ENCODE measurements at places on chromosomes 4 and X.

DNA sequence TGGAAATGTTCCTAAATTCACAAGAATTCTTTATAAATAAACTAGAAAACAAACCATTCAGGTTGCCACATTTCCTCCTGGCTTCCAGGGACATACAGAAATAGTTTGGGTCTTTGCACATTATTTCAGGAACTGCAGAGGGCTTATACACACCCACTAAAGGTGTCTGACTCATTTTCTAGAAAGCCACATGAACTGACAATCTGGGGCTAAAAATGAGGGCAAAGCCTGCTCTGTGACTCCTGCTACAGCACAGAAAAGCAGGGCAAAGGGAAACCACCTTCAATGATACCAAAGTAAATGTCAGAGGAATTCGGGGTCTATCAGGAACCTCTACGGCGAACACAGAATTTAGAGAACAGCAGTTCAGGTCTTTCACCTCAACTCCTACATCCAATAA, 112.2 kb upstream of the MAP3K15 start:
- no peak for DNase-seq

DNA sequence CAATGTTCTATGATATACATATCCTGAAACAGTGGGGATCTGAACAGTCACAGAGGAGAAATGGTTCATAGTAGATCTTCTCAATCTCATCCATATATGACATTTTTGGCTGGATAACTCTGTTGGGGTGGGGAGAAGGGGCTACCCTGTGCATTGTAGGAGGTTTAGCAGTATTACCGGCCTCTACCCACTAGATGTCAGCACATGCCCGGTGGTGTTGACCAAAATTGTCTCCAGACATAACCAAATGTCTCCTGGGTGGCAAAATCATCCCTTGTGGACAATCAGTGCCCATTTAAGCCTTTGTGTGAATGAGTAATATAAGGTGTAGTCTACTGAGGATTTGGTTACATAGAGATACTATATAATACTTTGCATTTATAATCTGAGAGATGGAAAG, 89.9 kb downstream of the PLS3 start:
- no peak for DNase-seq

DNA sequence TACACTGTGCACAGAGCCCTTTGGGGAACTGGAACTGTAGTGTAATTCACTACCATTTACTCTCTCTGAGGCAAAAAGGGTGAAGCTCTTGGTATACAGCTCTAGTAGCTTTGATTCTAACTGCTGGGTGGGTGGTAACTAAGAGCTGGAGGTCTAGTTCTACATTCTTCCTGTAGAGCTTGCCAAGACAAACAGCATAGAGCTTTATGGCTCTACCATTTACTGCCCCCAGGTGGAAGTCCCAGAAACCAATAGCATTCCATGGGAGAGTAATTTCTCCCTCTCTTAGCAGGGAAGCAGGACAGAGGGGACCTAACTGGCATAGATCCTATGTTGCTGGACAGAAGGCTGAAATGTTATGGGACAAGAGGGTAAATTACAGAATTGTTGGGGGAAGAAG, 26.7 kb downstream of the HDAC8 start:
- DNase-seq: no peak

DNA sequence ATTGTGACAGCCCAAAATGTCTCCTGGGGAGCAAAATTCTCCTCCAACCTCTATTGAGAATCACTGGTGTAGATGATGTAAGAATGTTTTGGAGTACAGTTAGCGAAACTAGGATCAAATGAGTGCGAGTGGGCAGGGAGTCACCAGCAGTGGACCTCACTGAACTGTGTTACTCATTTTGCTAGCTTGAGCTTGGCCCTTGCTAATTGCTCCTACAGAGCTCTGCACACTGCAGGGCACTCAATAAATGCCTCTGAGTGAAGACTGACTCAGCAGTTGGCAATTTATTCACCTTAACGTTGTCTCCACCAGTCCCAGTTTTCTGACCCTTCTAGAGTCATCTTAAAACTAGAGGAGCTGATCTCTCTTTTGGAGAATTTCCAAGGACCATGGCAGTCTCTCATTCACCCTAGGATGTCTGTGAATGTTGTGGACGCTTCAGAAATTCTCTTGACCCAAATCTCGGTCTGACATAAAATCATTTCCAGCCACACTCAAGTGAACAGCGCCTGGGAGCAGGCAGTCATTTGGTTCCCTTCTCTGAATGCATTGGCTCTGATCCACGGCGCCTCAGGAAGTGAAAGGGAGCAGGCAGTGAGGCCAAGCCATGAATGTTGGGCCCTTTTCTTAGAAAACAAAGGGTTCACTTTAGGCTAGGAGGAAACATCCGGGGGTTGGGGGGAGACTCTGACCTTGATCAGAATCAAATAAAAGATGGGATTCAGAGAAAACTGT, 148.1 kb downstream of the NWD2 start:
- no peak for DNase-seq

DNA sequence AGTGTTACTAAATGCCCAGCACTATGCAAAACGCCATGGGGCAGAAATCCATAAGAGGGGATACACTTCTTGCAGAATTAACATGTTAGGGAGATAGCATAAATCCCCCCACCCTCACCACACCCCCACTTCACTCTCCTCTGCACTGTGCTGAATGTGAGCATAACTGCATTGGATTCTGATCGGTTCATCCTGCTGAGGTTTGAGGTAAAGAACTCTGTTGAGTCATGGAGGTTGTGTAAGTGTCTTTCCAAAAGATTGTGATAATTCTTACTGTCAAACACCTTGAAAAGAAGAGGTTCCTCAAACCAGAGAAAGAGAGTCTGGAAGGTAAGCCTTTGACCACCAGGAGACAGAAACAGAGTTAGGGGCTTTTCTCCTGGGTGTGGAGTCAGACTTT, 43.6 kb downstream of the RBM47 start:
- DNase-seq: no peak

- DNase-seq: peak; percentile 31
Measured at GRCh38 chrX:131816551-131817136, 206.5 kb upstream of the STK26 start.

DNA sequence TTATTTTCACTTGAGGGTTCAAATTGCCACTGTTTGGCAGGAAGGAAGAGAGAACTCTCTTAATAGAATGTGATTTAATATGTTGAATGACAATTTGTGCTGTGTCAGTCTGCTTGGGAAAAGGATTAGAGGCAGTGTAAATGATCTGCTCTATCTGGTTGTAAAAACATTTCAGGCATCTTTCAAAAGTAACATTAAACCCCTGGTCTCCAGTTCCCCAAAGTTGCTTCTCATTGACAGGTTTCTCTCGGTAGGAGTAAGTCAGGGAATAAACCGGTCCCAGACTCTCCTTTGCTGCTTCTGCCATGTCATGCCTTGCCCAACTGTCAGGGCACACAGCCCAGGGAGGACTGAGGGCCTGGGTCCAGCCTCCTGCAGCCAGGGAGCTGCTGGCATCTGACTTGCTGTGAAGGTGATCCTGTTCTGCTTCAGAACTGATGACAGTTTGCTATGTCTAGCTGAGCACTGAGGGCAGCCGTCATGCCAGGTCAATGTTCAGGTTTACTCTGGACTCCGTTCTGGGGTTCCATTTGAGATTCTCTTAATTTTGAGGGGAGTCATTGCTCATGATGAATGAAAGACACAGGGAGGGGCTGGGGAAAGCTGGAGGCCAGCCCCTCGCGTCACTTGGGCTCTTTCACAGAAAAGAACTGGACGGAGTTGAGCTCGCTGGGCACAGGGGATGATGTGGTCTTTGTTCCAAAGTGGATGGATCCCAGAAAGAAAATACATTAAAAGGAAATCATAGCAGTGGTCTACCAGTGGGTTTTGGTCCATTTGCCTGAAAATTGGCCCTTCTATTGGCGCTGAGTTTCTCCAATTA, 312.4 kb downstream of the ARHGAP10 start:
- no peak for DNase-seq

DNA sequence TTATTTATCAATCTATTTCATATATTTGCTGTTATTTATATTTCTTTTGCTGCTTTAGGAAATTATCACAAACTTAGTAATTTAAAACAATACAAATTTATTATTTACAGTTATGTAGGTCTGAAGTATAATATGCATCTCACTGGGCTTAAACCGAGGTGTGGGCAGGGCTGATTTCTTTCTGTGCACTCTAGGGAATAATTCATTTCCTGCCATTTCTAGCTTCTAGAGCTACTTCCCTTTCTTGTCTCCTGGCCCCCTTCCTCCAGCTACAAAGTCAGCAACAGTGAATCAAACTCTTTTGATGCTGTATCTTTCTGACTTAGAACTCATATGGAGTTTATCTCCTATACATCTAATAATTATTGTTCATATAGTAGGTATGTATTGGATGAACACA, 303.5 kb upstream of the ARSJ start:
- no peak for DNase-seq

- no peak for DNase-seq
Measured at GRCh38 chrX:139113708-139114107, 402.2 kb upstream of the FGF13 start.

DNA sequence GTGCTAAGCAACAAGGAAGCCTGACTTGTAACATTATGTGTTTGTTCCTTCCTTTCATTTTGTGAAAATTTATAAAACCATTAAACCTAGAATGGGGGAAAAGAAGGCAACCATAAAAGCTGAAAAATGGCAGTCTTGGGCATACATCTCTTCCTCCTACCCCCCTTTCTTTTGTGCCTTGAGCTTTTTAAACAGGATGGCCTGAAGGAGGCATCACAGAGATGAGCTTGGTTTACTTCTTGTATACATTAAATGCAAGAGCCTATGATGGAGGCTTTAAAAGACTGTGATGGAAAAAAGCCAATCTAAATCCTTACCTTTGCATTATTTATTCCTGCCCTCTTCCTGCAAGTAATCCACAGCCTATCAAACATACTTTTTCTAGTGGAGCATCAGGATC, 36.2 kb upstream of the ADH7 start:
- DNase-seq: no peak

- DNase-seq: no peak
Measured at GRCh38 chr4:85774489-85774888, 299.5 kb downstream of the ARHGAP24 start.

DNA sequence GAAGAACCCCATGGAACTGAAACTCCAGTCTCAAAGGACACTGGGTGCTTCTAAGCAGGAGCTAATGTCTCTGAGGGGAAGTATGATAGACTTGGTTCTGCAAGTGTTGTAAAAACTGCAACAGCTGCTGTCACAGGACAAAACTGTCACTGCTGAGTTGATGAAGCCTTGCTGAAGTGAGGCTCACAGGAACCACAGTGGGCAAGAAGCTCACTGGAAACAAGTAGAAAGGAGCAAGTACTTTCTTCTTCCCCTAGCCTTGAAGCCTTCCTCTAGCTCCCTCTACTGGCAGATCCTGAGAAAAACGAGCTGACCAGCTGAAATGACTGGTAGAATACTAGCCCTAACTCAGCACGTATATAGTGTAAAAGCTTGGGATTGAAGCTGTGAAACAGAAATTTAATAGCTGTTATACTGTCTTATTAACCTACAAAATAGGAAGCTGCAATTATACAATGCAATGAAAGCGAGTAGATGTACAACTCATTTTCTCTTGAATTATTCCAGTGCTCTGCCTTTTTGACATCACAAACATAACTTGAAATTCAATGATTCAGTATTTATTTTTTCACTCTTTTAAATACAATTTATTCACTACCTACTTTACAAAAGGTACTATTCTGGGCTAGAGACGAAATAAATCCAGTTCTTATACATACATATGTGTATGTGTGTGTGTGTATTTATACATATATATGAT, 91.4 kb downstream of the GABRB1 start:
- no peak for DNase-seq

DNA sequence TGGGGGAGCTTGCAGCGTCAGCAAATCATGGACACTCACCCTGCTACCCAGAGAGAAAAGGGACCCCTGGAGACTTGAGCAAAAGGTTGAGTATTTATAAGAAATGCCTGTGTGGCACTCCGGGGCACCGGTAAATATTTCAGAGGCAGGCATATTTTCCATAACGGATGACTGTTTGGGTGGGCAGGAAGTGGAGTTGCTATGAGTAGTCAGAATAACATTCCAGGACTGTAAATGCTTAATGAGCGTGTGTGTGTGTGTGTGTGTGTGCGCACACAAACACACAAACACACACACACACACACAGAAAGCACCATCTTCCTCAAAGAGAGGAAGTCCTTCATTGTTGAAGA, 74.6 kb downstream of the MXRA5 start:
- DNase-seq: no peak

GRCh38 chr4:30720021-30720660, at the start of gene PCDH7:
PCDH7 (plus strand) TSS chr4:30720369; CDS start chr4:30721423, 1,054 bp downstream.
- no peak for DNase-seq

Data from stimulated activated CD8-positive, alpha-beta memory T cell treated with anti-CD3 and anti-CD28 coated beads, Interleukin-4, amount 100 ng/mL, for 1 hour (primary cell).